Heart right ventricle (tissue), 16 donors: ENCODE measurements at places on chromosomes 16 and 17. TPM values are rescaled to one million over a fixed set of nuclear protein-coding genes. Genes with fewer than 3 reads are reported as not detected.

The MT1M gene
- 0.89 TPM for total RNA-seq

The CBLN1 gene
- total RNA-seq, result 1.2 TPM

The MEIOB gene
- not detected for total RNA-seq

The PHF12 gene
- total RNA-seq, result 18.6 TPM

The CNTNAP4 gene
- not detected for total RNA-seq

GRCh38 chr16:67341250-67341649 is 14.6 kb downstream of the LRRC36 start:
- no peak for DNase-seq
- H3K4me3 ChIP-seq, result no peak overlapping the region
- H3K27ac ChIP-seq, result no peak overlapping the region
- H3K4me1 ChIP-seq, result peaks cover 11% of the 10 kb centered on the region
- H3K27me3 ChIP-seq, result no peaks in the 10 kb centered on the region

GRCh38 chr16:68889508-68890150 is 46.3 kb downstream of the TANGO6 start:
- peaks cover 6% of the 10 kb centered on the region for H3K4me1 ChIP-seq
- H3K36me3 ChIP-seq, result no peaks in the 10 kb centered on the region
- DNase-seq, result no peak
- no peak overlapping the region for H3K27ac ChIP-seq
- H3K27me3 ChIP-seq, result no peaks in the 10 kb centered on the region
- H3K4me3 ChIP-seq, result no peak overlapping the region

GRCh38 chr17:16314189-16314588 is 39.1 kb downstream of the CENPV start:
- no peak for DNase-seq
- no peak overlapping the region for H3K27ac ChIP-seq
- H3K36me3 ChIP-seq, result peaks cover 7% of the 10 kb centered on the region
- no peaks in the 10 kb centered on the region for H3K4me1 ChIP-seq
- H3K27me3 ChIP-seq, result no peaks in the 10 kb centered on the region

- DNase-seq, result no peak
- H3K4me1 ChIP-seq, result peaks cover 9% of the 10 kb centered on the region
- no peaks in the 10 kb centered on the region for H3K27me3 ChIP-seq
Observed at GRCh38 chr16:10386517-10387100, 748 bp downstream of the ATF7IP2 start.

DNA sequence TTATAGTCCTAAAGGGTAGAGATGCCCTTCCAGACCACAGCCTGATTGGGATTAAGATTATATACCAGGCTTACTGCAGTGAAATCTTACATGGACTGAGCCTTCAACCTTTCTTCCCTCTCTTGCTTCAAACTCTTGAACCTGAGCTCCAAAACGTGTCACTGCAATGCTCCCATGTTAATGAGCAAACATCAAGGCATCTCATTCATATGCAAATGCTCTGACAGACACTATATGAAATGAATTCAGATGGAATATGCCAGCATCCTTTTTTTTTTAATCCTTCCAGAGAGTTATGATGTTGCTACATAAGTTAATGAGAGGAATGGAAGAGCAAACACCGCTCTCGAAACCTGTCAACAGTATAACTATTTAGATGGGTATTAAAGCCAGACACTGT is 611.9 kb upstream of the CDH11 start:
- H3K4me1 ChIP-seq, result no peaks in the 10 kb centered on the region
- H3K36me3 ChIP-seq, result no peaks in the 10 kb centered on the region
- no peak overlapping the region for H3K27ac ChIP-seq
- no peak overlapping the region for H3K4me3 ChIP-seq
- no peak for DNase-seq

- H3K27ac ChIP-seq, result no peak overlapping the region
- DNase-seq, result no peak
- no peaks in the 10 kb centered on the region for H3K36me3 ChIP-seq
Observed at GRCh38 chr16:68790944-68791343, 52.4 kb upstream of the TANGO6 start.

DNA sequence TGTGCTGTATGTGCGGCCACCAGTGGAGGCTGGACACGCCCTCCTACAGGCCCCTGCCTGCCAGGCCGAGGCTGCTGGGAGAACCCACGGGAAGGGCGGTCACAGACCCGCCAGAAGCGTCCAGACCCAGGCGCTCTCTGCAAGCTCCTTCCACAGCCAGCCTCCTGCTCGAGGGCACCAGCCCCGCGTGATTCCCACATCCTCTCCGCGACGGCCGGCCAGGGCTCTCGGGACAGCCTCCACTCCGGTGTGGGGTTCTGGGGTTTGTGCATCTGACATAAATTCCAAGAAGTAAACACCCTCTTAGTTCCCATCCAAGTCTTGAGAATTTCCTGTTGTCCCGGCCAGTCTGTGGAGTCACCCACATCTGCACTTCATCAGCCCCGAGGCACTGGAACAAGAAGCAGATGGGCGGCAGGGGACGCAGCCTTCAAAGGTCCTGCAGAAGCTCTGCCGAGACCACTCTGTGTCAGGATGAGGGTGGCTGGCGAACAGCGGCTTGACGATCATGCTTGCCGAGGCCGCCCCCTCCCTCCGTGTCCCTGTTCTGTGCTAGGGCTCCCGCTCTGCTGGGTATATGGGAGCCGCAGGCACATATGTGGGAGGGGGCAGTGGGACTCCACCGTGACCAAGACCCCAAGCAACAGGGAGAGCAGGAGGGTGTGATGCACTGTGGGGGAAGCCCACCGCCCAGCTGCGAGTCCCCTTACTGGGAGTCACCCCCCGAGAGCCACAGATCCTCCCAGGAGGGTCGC is 2.4 kb upstream of the TMEM204 start:
- H3K4me1 ChIP-seq, result peaks cover 45% of the 10 kb centered on the region
- H3K27me3 ChIP-seq, result no peaks in the 10 kb centered on the region
- peak overlapping the region; percentile 93 for H3K4me3 ChIP-seq

GRCh38 chr17:42548070-42548837 is 4.5 kb upstream of the HSD17B1 start:
- H3K36me3 ChIP-seq, result peaks cover 4% of the 10 kb centered on the region
- peak; percentile 62 for DNase-seq
- H3K27ac ChIP-seq, result no peak overlapping the region
- peak overlapping the region; percentile 36 for H3K4me3 ChIP-seq

- H3K4me1 ChIP-seq, result no peaks in the 10 kb centered on the region
- H3K27me3 ChIP-seq, result no peaks in the 10 kb centered on the region
- no peaks in the 10 kb centered on the region for H3K36me3 ChIP-seq
- no peak overlapping the region for H3K27ac ChIP-seq
- no peak for DNase-seq
- H3K4me3 ChIP-seq, result no peak overlapping the region
Observed at GRCh38 chr17:16925461-16926060, 46.4 kb downstream of the TNFRSF13B start.

DNA sequence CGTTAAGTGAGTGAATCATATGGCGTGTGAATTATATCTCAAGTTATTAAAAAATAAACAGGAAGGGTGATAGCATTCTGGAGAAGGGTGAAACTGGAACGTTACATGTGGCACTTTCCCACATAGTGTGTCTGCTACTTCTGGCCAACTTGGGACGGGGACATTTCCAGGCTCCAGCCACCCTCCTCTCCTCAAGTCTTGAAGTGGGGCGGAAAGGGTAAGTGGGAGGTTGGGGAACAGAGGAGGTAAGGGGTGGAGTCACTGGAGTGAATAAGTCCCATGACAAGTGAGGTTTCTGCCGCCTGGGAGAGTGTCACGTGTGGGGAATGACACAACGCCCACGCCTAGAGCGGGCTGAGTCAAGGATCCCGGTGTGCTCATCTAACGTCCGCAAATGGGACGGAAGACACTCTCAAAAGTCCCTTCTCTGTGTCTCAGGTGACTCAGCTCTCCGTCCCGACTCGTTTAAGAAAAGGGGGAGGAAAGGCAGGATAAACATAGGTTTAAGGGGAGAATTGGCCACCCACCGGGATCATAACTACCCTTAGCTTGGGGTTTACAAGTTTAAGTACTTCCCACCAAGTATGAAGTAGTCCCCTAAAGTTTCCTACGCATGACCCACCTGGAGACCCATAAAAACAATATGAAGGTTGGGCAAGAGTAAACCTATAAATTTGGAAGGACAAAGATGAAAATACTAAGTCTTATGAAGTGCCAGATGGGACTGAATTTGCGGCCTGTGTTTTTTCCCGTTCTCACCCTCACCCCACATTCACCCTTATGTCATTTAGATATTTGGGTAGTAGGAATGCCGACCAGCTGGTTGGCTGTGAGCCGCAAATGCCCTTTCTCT is 1.2 kb upstream of the SPAG9 start:
- peak overlapping the region; percentile 99 for H3K4me3 ChIP-seq
- no peaks in the 10 kb centered on the region for H3K36me3 ChIP-seq
- H3K27me3 ChIP-seq, result no peaks in the 10 kb centered on the region

DNA sequence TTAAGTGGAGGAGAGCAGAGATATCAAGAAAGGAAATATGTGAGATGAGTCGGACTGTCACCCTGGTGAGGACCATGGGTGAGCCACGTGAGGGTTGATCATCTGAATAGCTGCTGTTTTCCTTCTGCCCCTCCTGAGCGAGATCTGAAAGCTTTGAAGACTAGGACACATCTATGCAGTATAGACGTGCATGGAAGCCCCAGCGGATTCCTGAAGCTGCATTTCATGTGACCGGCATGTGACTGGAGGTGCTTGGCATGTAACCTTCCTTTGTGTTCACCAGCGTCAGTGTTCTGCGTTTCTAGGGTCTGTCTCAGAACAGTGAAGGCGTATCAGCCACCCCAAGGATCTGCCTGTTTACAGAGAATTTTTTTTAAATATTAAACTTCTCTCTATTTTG is 75.1 kb downstream of the MSI2 start:
- H3K27me3 ChIP-seq, result no peaks in the 10 kb centered on the region
- peaks cover 40% of the 10 kb centered on the region for H3K4me1 ChIP-seq
- H3K36me3 ChIP-seq, result no peaks in the 10 kb centered on the region
- H3K4me3 ChIP-seq, result no peak overlapping the region
- H3K27ac ChIP-seq, result peak overlapping the region; percentile 77
- DNase-seq, result no peak

DNA sequence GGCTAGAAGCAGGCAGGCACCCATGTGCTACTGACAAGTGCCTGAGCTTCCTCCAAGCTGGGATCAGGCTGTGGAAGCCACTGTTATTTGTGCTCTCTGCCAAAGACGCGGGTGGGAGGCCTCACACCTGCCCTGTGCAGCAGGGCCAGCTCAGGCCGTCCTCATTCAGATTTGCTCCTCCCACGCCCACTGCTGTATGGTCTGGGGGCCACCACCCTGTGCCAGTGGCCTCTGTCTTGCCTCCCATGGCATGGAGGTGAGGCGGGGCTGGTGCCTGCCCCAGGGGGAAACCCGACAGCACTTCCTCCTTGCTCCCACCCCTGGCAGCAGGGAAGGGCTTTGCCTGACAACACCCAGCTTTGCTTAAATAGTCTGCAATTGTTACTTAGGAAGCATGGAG is 356.5 kb upstream of the CDH8 start:
- no peak for DNase-seq
- no peak overlapping the region for H3K4me3 ChIP-seq
- H3K27me3 ChIP-seq, result no peaks in the 10 kb centered on the region
- H3K4me1 ChIP-seq, result no peaks in the 10 kb centered on the region
- H3K36me3 ChIP-seq, result no peaks in the 10 kb centered on the region

GRCh38 chr17:66830451-66830850 is 4.5 kb upstream of the CACNG5 start:
- no peaks in the 10 kb centered on the region for H3K36me3 ChIP-seq
- peaks cover 23% of the 10 kb centered on the region for H3K27me3 ChIP-seq
- no peaks in the 10 kb centered on the region for H3K4me1 ChIP-seq
- H3K27ac ChIP-seq, result no peak overlapping the region

DNA sequence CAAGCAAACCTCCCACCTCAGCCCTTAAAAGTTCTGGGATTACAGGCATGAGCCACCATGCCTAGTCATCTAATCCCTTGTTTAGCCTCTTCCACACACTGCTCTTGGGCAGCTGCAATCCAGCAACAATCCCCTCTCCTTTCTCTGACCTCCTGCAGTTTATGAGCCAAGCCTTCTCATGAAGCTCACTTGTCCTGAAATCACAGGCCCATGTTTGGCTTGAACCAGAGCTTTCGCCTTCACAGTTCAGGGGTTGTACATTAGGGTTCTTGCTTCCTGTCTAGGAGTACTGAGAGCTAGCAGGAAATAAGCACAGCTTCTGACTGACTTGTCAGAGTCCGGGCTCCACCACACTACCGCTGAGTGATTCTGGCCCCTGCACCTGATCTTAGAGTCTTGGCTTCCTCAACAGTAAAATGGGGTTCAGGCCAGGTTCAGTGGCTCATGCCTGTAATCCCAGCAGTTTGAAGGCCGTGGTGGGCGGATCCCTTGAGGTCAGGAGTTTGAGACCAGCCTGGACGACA is 16.3 kb downstream of the ERAL1 start:
- H3K36me3 ChIP-seq, result no peaks in the 10 kb centered on the region
- no peaks in the 10 kb centered on the region for H3K27me3 ChIP-seq
- H3K4me1 ChIP-seq, result no peaks in the 10 kb centered on the region
- DNase-seq, result no peak

DNA sequence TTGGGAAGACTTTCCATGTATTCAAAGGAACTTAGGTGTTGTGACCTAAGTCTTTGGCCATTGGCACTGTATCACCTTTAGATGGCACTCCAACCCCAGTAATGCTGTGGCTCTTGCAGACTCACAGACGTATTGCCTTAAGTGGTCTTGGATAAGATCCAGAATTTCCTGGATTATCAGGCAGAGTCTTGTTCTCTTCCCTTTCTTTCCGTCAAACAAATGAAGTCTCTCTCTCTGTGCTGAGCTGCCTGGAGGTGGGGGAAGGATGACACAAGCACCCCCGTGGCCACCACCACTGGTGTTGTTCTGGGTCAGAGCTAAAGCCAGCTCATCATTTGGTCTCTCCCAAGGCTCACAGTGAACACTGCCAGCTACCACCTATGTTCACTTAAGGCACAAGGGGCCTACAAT is 789.9 kb upstream of the KIF2B start:
- no peak for DNase-seq
- no peaks in the 10 kb centered on the region for H3K4me1 ChIP-seq
- H3K27ac ChIP-seq, result no peak overlapping the region
- no peaks in the 10 kb centered on the region for H3K27me3 ChIP-seq
- H3K36me3 ChIP-seq, result no peaks in the 10 kb centered on the region

DNA sequence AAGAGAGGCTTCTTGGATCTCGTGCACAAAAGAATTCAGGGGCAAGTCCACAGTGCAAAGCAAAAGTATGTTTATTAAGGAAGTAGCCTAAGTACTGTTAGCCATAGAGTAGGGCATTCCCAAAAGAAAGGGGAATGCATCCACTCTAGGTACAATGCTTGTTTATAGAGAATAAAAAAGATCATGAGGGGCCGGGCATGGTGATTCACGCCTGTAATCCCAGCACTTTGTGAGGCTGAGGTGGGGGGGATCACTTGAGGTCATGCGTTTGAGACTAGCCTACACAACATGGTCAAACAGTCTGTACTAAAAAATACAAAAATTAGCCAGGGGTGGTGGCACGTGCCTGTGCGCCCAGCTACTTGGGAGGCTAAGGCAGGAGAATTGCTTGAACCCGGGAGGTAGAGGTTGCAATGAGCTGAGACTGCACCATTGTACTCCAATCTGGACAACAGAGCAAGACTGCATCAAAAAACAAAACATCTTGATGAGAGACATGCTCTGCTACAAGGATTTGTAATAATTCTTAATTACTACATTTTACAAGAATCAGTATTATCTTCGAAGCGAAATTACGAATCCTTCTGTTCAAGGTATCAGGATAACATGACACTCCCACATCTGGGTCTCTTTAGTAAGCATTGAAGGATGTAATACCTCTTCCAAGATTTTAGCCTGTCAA is 191.6 kb downstream of the CPPED1 start:
- no peaks in the 10 kb centered on the region for H3K4me1 ChIP-seq
- no peak overlapping the region for H3K4me3 ChIP-seq
- H3K27ac ChIP-seq, result no peak overlapping the region
- no peak for DNase-seq
